CD4-positive, alpha-beta T cell (primary cell): ENCODE measurements at places on chromosomes 16 and 17.

- DNase-seq, result no peak
Observed at GRCh38 chr17:16973760-16974540, 2.0 kb upstream of the TNFRSF13B start.

GRCh38 chr16:86665319-86665675 is 86.9 kb downstream of the FOXL1 start:
- no peak for DNase-seq

- no peak for DNase-seq
Observed at GRCh38 chr17:69608141-69608540, 193.6 kb downstream of the MAP2K6 start.

DNA sequence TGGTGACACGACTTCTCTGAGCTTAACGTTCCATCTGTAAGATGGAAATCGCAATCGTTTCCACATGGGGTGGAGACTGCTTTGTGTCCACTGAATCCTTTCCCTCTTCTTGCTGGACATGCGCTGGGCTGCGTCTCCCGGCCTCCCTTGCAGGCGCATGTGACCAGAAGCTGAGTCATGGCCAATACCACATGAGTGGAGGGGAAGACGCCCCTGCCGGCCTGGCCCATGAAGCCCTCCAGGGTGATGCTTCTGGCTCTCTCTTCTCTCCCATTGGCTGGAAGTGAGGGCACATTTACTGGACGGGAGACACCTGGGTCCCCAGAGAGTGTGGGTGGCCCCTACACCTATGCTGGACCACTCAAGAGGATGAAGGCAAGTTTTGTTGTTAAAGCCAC is 71.1 kb downstream of the DYNLRB2 start:
- no peak for DNase-seq

- no peak for DNase-seq
Observed at GRCh38 chr16:66845791-66846221, 1.6 kb downstream of the CA7 start.

DNA sequence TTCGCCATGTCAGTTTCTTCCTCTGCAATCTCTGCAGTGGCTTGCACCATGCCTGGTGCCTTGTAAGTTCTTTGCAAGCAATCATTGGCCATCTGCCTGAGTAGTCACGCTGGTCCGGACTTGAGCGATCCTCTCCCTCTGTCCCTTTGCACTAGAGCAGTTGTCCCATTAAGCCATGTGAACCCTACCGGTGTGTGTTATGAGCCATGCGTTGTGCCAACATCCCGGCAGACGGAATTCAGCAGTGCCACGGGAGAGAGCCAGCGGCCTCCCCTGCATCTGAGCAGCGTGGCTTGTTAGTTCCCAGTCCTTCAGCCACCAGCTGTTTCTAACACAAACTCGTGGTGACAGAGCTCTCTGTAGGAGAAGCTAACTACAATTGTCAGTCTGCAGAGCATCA is 275.1 kb upstream of the HSBP1 start:
- DNase-seq, result no peak
